ENCODE measurements at places on chromosomes 5 and 9.

- DNase-seq, result no peak
These were observed 605.1 kb downstream of the ELAVL2 start for GRCh38 chr9:23220957-23221356.

DNA sequence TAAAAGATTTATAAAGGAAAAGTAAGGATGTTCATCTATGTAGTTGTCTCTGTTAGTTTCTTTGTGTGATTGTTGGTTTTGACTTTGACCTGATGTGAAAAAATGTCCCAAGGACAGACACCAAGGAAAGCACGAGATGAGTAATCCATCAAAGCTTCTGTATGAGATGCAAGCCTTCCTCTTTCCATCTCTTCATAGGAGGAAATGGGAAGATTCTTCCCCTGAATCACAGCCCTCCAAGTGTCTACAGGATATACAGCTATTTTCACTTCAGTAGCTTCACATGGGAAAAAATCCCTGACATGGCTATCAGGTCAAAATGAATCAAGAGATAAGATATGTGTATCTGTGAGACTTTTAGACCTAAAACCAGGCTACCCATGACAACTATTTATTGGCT, 29.0 kb upstream of the CEMIP2 start:
- no peak for DNase-seq

- no peak for DNase-seq
These were observed 66.0 kb upstream of the ADAMTS2 start for GRCh38 chr5:179411161-179411841.

- DNase-seq, result no peak
These were observed 5.2 kb upstream of the GRHPR start for GRCh38 chr9:37417252-37417803.

GRCh38 chr9:269081-269711, 54.5 kb downstream of the DOCK8 start:
- DNase-seq, result no peak

GRCh38 chr5:131814990-131815389, 18.2 kb upstream of the FNIP1 start:
- DNase-seq, result peak; percentile 86

DNA sequence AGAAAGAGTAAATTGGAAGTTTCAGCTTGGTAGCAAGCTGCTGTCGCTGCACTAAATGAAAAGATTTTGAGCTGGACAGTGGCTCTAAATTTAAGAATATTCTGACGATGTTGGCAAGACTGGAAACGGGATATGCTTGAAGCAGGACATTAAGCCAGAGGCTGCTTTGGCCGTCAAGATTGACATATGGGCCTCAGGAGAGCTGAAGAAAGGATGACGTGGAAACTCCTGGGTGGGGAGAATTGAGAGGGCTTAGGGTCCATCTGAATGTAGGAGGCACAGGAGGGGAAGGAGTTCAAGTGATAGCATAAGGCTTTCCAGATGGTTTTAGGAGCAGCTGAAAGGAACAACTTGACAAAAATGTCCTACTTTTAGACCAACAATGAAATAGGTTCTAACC, 108.9 kb downstream of the PAPPA start:
- DNase-seq, result no peak

DNA sequence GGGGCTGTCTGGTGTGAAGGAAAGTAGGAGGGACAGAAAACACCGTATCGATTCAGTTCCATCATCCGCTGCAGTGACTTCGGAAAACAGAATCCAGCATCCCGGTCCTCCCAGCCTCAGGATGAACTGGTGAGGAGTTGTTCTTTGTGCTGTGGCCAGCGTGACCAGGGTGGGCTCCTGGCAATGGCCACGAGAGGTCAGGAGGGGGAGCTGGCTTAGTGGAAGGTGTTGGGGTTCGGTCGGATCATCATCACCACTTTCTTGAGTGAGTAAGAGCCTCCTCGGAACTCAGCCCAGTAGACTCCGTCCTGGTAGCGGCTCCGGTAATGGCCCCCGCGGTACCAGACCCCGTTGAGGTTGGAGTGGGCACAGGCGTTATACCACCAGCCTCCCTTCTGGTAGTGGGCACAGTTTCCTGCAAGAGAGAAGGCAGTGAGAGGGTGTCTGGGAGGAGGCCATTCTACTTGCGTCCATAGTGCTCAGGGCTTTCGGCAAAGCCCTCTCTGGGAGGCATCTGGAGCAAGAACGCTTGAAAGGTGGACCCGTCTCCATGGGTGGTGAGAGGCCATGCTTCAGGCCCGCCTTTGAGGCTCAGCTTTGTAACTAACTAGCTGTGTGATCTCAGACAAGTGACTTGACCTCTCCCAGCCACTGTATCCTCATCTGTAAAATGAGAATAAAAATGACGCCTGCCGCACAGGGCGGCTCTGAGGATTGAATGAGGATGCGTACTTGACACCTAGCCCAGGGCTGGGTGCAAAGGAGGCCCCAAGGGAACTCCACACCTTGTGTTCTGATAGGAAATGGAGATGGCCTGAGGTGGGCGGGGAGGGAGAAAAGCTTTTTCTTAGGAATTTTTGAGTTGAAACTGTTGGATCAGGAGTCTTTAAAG, 33.5 kb downstream of the ANGPTL2 start:
- no peak for DNase-seq

GRCh38 chr5:177972613-177973012, 23.4 kb downstream of the PROP1 start:
- peak; percentile 35 for DNase-seq

DNA sequence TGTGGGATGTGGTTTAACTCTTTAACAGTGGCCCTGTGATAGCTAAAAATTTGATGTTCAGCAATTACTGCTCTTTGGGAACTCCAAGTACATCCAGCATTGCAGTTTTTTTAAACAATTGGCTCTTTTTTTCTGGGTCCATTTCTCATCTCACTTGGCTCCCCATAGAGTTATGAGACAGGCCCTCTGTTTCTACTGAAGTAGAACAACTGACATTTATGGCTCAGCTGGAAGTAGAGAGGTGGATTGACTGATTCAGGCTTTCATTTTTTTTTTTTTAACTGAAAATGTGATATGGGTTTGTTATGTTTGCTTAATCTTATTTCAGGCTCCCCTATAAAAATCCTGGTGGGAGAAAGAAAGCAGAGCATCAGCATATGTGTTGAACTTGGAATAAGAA, 96.6 kb upstream of the CD180 start:
- no peak for DNase-seq

- no peak for DNase-seq
These were observed 189.5 kb downstream of the SLF1 start for GRCh38 chr5:94807985-94808384.
